Ureter (tissue), 1 donor: ENCODE measurements at places on chromosomes 16 and 17. TPM values are rescaled to one million over a fixed set of nuclear protein-coding genes. Genes with fewer than 3 reads are reported as not detected.

DNA sequence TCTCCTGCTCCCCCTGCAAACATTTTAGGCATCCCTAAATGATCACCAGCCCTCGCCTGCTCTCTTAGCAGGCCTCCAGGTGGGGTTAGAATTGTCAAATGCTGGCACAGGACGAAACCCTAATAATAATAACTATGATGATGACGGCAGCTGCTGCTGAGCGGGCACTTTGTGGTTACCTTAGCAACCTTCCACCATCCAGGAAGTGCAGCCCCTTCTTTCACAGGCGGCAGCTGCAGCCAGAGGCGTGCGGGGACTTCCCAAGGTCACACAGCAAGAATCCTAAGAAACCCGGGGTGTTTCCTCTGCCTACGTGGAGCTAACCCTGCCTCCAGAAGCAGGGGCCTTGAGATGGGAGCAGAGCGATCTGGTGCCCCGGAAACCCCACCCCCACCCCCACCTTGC lies 22.4 kb upstream of the EIF1 start:
- DNase-seq = no peak

GRCh38 chr17:9533441-9533840 lies 42.2 kb downstream of the STX8 start:
- DNase-seq = no peak

WNT9B gene
- total RNA-seq = 1.1 TPM

DNA sequence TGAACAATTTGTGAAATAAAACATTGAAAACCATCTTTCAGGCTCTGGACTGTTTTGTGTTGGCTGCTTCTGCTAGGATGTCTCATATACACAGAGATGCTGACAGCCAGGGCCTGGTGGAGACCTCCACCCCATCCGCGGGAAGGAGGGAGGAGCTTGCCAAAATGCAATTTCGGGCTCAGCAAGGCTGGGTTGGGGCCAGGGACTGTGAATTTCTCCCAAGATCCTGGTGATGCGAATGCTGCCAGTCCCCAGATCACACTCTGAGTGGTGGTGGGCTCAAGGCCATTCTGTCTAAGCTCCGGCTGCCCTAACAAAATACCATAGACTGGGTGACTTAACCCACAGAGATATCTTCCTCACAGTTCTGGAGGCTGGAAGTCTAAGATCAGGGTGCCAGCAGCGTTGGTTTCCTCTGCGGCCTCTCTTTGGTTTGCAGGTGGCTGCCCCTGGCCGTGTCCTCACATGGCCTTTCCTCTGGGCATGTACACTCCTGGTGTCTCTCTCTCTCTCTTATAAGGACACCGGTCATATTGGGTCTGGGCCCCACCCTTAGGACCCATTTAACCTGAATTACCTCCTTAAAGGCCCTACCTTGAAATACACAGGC lies 89.8 kb downstream of the CRISPLD2 start:
- DNase-seq = no peak

DNA sequence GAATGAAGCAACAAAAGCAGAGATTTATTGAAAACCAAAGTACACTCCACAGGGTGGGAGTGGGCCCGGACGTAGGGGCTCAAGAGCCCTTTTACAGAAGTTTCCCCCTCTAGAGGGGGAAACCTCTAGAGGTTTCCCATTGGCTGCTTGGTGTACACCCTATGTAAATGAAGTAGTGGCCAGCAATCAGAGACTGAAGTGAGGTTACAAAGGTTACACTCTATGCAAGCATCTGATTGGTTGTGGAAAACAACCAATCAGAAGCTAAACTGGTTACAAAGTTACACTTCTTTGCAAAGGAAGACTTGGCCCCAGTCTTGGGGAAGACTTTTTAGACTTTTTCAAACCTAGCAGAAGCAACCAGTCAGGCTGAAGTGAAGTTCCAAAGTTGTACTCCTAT lies 27.1 kb downstream of the CRAMP1 start:
- no peak for DNase-seq

ABCC6 gene
- total RNA-seq = 0.29 TPM

GRCh38 chr16:21167929-21168602 lies 9.6 kb downstream of the LDAF1 start:
- no peak for DNase-seq

ANKRD40CL gene
- not detected for total RNA-seq

DNA sequence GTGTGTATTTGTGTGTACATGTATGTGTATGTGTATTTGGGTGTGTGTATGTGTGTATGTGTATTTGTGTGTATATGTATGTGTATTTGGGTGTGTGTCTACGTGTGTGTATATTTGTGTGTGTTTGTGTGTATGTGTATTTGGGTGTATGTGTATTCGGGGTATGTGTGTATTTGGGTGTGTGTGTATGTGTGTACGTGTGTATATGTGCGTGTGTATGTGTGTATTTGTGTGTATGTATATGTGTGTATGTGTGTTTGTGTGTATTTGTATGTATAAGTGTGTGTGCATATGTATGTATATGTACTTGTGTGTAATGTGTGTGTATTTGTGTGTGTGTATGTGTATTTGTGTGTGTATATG lies 62.0 kb downstream of the HAPSTR1 start:
- DNase-seq = no peak

GRCh38 chr17:68600067-68600930 lies 868 bp downstream of the FAM20A start:
- no peak for DNase-seq
